ENCODE measurements at places on chromosomes 3 and 15.

DNA sequence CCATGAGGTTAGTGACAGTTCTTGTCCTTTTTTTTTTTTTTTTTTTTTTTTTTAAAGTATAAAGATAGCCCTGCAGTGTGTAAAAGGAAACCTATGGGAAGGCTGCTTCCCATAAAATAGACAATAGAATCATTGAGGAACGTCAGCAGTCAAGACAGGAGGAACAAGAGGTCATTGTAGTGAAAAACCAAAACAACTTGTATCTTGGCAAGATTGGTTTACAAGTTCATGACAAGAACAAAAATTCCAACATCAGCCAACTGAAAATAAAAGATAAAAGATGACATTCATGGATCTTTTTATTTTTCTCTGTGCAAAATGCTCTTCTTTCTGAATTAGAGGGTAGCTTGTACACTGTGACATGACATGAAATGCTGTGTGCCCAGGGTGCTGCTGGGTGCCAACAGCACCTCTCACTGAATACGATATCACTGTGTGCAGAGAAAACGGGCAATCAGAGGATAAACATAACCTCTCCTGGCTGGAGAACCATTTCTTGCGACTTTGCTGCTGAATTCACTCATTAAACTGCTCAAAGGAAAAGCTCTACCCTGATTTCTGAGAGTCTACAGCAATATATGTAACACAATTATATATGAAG is 30.1 kb upstream of the IP6K2 start:
- no peak for DNase-seq

DNA sequence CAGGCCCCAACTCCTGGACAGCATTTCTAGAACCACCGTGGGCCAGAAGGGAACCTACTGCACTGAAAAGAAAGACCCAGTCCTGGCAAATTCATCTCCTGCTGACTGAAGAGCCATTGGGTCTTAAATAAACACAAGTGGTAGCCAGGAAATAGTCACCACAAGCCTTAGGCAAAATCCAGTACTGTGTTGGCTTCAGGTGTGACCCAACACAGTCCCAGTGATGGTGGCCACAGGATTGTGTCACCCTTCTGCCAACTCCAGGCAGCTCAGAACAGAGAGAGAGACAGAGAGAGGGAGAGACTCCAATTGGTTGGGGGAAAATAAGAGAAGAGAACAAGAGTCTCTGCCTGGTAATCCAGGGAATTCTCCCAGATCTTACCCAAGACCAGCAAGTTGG is 23.1 kb downstream of the NEDD4 start:
- DNase-seq, result no peak

GRCh38 chr3:81920816-81921215 is 159.4 kb upstream of the GBE1 start:
- no peak for DNase-seq

- no peak for DNase-seq
Observed at GRCh38 chr15:50562735-50563640, 16.5 kb upstream of the USP50 start.

DNA sequence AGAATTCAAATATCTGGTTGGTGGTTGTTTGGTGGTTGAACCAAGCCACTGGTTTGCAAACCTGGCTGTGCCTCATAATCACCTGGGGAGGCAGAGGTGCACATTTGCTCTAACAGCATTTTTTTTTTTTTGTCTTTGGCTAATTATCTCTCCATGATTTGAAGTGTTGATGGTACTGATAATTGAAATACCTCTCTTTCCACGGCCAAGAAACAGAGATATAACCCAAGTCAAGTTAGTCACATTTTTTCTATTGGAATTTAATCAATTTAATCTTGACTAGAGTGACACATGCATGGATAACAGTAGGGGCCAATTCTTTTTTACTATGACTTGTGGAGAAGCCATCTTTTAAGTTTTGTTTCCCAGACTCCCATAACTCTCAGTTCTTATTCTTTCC is 37.5 kb upstream of the SUCLG2 start:
- no peak for DNase-seq

DNA sequence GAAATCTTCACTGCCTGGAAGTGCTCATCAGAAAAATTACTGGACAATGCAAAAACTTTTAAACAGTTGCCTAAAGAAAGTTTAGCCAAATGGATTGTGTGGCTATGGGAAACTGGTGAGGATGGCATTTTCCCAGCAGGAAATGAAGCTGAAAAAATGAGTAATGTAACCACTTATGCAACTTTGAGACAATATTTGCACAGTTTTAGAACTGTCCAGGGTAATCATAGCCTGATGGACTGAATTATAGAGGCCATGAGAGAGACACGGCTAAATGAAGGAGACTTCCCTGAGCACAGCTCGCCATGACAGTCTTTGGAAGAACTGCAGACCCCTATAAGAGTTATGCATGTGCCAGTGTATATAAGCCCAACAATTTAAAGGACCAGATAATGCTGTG is 881.5 kb downstream of the VGLL3 start:
- no peak for DNase-seq

Measured in activated CD4-positive, alpha-beta T cell treated with anti-CD3 and anti-CD28 coated beads, Interleukin-2, amount 50 U/mL, for 4 hours (primary cell).